Kidney capillary endothelial cell (primary cell): ENCODE measurements at places on chromosomes 12 and 14.

GRCh38 chr12:53860426-53861345, 77.9 kb upstream of the HOXC13 start:
- peak; percentile 31 for DNase-seq

- no peak for DNase-seq
These were observed 28.6 kb upstream of the DICER1 start for GRCh38 chr14:95185767-95186392.

DNA sequence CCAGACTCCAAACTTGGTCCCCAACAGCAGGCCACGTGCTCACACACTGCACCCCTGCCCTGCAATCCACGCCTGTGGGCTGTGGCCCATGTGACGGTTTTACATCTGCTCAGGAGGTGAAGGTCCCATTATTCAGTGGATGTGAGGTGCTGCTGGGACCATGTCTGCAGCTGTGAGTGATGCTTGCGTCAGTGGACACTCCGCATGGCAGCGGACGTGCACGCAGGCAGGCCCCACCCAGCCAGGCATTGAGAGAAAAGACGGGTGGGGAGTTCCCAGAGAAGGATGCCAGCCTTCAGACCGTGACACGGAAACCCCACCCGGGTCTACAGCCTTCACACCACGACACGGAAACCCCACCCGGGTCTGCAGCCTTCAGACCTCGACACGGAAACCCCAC, 67.6 kb downstream of the NOC4L start:
- no peak for DNase-seq

GRCh38 chr12:121297435-121297991, 1.0 kb upstream of the CAMKK2 start:
- peak; percentile 4 for DNase-seq

DNA sequence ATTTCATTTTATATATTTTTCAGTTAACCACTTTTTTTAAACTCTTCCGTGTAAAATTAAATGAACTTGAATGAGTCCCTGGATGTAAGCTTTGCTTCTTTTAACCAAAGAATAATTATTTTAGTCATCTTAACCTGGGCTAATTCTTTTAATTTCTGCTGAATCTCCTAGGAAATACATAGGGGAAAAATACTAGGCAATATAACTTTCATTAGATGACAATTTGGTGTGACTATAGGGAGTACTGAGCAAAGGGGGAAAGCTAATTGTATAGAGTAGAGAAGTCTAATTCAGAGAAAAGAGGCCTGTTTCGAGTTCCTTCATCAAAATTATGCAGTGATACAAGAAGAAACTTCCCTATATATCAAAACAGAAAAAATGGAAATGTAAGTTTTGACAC, 388.1 kb downstream of the NOVA1 start:
- no peak for DNase-seq

DNA sequence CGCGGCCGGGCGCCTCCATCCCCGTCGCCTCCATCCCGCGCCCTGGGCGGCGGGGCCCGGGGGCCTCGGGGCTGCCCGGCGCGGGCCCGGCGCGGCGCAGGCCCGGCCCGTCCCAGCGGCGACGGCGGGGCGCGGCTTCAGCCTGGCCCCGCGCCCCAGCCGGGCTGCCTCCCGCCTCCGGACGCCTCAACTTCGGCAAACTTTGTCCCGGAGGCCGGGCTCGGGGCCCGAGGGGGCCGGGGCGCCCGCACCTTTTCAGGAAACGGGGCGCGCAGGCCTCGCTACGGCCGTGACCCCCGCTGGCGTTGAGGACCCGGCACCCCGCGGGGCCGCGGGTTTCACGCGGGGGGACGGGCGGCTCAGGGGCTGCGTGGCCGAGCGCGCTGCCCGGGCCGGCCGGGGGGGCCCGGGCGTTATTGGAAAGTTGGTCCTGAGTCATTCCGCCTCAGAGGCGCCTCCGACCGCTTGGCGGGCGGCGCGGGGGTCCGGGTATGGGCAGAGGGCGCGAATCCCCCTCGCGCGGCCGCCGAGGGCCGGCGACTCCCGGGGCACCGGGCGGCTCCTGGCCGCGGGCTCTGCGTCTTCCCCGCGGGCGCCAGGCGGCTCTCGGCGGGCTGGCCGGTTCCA, 575 bp downstream of the TRAF3 start:
- DNase-seq: no peak

- DNase-seq: no peak
These were observed 407.5 kb downstream of the PCNX1 start for GRCh38 chr14:71314717-71315116.

DNA sequence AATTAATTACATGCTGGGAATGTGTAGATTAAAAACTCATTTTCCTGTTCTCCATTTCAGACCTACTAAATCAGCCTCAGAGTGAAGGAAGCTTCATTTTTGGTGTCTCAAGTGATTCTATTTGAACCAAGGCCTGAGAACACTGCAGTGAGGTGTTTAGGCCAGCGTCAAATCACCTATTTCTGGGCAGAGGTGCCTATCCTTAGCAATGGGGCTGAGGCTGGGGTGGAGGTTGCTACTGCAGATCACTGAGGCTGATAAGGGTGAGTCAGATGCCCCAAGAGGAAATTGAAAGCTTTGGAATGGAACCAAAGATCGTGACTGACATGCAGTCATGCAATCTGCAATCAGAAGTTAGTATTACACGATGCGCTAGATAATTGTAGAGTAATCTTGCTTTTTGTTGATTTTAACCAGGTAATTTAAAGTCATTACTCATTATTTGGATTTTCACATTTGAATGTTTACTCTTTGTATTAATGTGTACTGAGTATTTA, 4.4 kb downstream of the TXNRD1 start:
- DNase-seq: peak; percentile 80

DNA sequence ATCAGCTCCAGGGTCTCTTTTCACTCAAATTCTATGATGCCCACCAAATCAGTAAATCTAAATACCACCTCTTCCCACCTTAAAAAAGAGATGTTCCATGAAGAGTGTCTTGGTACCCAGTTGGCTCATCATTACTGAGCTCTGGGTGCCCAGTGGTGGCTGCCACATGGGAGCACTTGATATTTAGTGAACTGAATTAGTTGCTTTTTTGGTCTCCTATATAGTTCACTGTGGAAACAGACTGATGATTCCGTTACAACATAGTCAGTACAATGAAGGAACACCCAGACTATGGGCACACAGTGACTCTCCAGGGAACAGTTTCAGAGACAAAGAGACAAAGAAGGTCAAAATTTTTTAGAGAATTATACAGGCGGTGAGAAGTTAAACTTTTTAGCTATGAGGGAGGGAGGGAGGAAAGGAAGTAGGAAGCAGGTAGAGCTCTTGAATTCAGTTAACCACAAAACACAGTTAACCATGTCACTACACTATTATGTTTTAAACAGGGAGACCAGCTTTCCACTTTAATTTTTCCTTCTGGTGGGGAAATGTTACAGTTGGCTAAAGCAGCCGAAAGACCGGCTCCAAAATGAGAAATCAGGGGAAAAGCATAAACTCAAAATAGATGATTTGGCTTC, 14.6 kb upstream of the YY1 start:
- DNase-seq: no peak

- DNase-seq: no peak
These were observed 129.8 kb upstream of the USP15 start for GRCh38 chr12:62130402-62130801.

- no peak for DNase-seq
These were observed 3.6 kb downstream of the TNFAIP2 start for GRCh38 chr14:103126873-103127304.

DNA sequence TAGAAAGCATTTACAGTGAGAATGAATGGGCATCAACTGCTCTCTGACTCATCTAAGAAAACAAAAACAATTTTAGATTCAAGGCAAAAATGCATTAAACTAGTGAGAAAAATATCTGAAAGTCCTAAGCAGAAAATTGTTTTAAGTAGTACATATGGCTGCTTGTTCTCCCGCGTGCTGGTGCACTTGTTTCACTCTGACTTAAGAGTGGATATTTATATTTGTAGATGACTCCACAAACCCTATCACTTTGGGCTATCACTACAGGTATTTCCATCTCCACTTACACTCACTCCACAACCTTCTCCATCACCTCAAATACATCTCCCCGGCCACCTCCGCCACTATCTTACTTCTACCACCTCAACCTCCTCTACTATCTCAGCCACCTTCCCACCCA, 253.9 kb upstream of the EGLN3 start:
- DNase-seq: no peak

GRCh38 chr12:111121840-111122239, 201.5 kb upstream of the MYL2 start:
- DNase-seq: no peak

DNA sequence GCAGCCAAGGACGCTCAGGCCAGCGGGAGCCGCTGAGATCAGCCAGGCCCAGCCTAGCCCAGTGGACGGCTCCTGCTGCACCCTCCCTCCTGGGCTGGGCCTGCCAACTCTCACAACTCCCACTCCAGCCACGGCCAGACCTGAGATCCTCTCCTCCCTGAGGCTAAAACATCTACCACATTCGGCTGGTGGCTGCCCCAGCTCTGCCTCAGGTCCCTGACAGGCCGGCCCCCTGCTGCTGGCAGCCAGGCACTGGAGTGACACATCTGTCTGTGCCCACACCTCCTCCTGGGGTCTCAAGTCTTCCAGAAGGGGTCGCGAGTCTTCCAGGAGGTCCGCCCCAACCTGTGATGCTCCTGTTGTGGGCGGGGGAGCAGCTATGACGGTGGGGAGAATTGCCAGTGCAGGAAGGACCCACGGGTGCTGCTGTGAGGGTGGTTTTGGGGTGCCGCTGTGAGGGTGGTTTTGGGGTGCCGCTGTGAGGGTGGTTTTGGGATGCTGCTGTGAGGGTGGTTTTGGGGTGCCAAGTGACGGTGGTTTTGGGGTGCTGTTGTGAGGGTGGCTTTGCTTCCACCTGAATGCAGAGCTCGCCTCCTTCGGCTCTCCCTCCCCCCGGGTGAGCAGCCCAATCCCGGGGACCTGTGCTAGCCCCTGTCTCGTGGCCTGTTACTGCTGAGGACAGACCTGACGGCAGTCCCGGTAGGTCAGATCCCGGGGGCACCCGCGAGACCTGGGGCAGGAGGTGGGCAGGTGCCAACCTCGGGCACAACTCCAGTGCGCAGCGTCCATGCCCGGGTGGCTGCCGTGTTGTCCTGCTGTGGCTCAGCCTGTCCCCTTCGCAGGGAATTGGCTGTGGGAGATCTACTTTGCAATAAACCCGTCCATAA, 27.5 kb upstream of the C14orf180 start:
- DNase-seq: no peak

DNA sequence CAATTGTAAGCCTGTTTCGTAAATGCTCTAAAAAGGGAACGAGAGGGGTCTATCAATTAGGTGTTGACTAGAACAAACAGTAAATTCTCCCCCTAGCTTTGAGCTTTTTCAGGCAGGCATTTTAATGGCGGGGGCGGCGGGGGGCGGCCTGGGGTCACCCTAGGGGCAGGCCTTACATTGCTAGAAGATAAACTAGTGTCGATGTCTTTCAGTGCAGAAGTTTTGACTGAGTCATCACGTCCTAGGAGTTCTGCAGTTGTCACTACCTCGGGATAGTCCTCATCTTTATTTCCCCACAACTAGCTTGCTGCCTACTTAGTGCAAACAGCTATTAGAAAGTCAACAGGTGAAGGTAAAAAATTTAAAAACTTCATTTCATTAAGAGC, 1.6 kb downstream of the ATP6V1D start:
- no peak for DNase-seq

DNA sequence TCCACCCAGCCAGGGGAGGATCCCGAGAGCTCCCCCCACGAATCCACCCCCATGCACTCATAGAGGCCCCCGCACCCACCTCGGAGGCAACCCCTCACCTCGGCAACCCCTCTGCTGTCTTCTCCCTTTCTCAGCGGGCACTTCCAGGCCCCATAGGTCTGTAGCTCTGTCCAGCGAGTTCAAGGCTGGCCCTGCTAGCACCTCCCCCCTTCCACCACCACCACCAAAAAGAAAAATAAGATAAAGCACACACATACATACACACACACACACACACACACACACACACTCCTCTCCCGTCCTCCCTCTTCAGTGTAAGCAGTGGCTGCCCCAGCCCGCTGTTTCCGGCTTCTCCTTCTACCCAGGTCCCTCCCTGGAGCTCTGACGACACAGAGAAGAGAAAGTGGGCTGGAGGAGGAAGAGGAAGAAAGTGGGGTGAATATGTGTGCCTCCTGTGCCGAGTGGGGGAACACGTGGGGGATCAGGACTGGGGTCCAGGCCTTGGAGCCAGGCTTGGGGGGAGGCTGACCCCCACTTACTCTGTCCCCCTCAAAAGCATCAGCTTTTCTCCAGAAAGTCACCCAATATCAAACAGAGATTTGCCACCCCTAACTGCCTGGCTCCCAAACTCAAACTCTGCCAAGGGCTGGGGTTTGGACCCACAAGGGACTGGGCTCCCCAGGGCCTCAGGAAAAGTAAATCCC, at the start of gene STAT6:
Gene STAT6 (minus strand): TSS at position 332 of the 704 bp plus-strand sequence. CDS start 3,084 bp downstream, outside the sequence.
- peak; percentile 79 for DNase-seq

- no peak for DNase-seq
These were observed 75.8 kb upstream of the EIF5 start for GRCh38 chr14:103258211-103258610.

- DNase-seq: no peak
These were observed 2.1 kb downstream of the GNPTAB start for GRCh38 chr12:101828463-101829196.

GRCh38 chr12:52285172-52285745, 6.1 kb downstream of the KRT81 start:
- DNase-seq: no peak

DNA sequence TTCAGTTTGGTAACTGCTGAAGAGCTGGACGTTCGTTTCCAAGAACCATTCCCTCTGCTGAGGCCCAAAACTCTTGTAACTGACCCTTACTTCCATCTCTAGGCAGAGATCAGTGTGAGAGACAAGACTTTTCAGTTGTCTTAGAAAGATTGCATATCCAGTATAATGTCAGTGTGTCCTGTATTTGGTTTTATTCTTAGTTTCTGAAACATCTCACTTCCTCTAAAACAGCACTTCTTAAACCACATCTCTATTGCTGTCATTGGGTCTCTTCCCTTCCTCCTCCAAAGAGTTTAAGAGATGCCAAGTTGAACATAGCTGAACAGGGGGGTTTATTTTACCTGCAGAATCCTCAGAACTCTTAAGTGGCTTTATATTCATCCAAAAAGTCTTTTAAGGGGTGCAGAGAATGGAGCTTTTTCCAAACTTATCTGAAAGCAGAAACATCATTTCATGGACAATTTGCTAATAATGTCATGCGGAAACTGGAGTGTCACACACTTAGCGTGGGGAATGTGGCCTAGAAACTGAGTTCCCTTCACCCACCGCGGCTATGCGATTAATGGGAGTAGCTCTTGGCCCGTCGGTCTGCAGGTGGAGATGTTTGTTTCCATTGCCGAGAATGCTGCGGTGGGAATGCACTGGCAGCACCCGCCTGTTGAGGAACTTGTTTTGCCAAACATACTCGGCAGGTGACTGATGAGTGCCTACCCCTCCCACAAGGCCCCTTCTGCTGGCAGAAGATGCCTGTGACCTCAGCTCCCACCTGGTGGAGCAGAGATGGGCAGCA, 148.2 kb downstream of the ADGRD1 start:
- no peak for DNase-seq

GRCh38 chr14:76181546-76181945, 29.8 kb downstream of the GPATCH2L start:
- peak; percentile 10 for DNase-seq

GRCh38 chr14:81516986-81517797, 16.5 kb downstream of the SEL1L start:
- no peak for DNase-seq

GRCh38 chr12:123063535-123063934, 83.1 kb downstream of the ARL6IP4 start:
- DNase-seq: no peak
